ENCODE measurements at places on chromosomes 1 and 21. TPM values are rescaled to one million over a fixed set of nuclear protein-coding genes. Genes with fewer than 3 reads are reported as not detected.

PRPF38A gene
- 80.5 TPM for polyA plus RNA-seq

MED8 gene
- 41.5 TPM for polyA plus RNA-seq

C8B gene
- polyA plus RNA-seq: not detected

S100A5 gene
- 1.7 TPM for polyA plus RNA-seq

NUF2 gene
- 34.4 TPM for polyA plus RNA-seq

LDLRAD1 gene
- polyA plus RNA-seq: not detected

TTLL7 gene
- polyA plus RNA-seq: 5.4 TPM

STRIP1 gene
- 44.0 TPM for polyA plus RNA-seq

ADGRL2 gene
- 184 TPM for polyA plus RNA-seq

GRCh38 chr1:53754484-53755312 is 15.7 kb upstream of the GLIS1 start:
- no peak for DNase-seq

- DNase-seq: no peak
Observed at GRCh38 chr1:203593723-203594122, 32.9 kb upstream of the ATP2B4 start.

DNA sequence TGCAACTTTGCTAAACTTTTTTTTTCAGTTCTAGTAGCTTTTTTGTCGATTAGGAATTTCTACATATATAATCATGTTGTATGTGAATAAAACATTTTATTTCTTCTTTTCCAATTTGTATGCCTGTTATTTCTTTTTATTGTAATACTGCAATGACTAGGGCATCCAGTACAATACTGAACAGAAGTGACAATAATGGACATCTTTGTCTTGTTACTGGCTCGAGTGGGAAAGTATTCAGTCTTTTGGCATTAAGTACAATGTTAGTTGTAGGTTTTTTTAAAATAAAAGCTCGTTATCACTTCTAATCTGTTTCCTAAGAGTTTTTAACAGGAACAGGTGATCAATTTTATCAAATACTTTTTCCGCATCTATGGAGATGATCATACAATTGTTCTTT is 9.8 kb downstream of the STPG1 start:
- DNase-seq: no peak

DNA sequence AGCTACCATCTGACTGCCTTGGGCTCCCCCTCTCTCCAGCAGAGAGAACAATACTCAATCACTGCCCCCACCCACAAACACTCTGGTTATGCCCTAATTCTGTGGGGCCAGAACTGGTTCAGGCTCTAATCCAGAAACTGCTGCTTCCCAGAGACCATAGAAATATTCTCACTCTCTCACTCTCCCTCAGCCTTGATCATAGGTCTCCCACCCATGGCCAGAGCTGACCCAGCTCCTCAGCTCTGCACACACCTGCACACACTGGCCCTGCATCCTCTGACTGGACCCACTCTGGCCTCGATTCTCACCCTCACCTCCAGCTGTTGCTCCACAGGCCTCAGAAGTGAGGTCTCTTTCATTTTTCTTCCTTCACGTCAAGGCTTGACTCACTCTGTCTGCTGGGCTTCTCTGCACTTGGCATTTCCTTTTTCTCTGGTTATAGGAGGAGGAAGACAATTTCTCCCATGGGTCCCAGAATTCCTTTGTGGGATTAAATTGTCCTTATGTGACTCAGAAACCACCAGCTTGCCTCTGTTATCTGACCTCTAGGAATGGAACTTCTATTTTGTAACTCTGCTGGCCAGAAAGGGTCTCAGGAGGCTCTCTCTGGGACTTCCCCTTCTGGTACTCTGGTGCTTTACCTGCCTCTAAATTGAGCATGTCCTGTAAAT is 15.6 kb upstream of the ZMYM6 start:
- DNase-seq: no peak

C1QA gene
- polyA plus RNA-seq: 14.3 TPM

GRCh38 chr1:179821524-179821923 is 56.1 kb downstream of the TOR1AIP2 start:
- no peak for DNase-seq

DNA sequence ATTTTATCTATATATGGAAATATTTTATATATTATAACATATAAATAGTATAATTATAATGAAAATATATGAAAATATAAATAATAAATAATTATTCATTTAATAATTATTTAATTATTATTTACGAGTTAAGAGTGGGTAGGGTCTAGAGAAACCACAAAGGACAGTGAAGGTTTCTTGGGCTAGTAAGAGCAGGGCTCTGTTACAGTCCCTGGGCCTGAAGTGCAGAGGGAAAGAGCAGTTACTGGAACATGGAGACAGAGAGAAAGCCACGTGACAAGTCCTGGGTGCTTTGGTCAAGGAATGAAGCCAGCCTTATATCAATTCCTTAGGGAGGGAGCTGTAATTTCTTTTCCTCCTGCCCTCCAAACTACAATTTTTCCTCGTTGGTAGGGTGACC is 117.2 kb upstream of the OLIG2 start:
- DNase-seq: no peak

DNA sequence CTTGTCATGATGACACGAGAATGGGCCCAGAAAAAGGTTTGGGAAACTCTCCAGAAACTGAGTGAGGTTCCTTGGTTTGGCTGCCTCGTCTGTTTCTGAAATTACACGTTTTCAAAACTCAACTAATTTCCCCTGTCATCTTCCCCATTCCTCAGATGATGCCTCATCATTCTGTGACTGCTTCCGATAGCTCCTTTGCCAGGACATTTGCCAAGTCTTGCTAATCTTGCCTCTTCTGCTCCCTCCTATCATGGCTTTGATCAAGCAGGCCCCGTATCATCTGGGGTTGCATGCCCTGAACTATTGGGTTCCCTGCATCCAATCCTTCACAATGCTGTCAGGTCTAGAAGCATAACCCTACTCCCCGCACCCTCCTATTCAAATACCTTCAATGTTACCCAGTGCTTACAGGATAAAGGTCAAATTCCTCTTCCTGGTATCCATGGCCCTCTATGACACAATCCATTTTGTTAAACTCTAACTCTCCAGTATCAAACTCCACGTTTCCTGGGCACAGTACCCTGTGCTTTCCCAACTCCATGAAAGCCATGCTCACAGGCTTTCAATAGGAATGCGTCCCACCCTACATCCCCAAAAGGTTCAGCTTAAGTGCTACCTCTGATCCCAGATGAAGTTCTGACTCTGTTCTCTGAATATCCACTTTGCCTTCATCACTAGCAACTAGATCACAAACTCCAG is 22.2 kb upstream of the TMEM200B start:
- DNase-seq: no peak

KCNK2 gene
- polyA plus RNA-seq: 2.2 TPM

LCE2A gene
- not detected for polyA plus RNA-seq

CA6 gene
- 0.08 TPM for polyA plus RNA-seq

FCRL6 gene
- polyA plus RNA-seq: 0.65 TPM

GRCh38 chr1:63674238-63674864 is 81.1 kb downstream of the PGM1 start:
- peak; percentile 69 for DNase-seq

- no peak for DNase-seq
Observed at GRCh38 chr21:38774152-38774551, 31.6 kb upstream of the ETS2 start.

- no peak for DNase-seq
Observed at GRCh38 chr1:234841710-234842231, 231.8 kb upstream of the IRF2BP2 start.

- DNase-seq: no peak
Observed at GRCh38 chr1:1024771-1025699, 5.1 kb downstream of the AGRN start.

DNA sequence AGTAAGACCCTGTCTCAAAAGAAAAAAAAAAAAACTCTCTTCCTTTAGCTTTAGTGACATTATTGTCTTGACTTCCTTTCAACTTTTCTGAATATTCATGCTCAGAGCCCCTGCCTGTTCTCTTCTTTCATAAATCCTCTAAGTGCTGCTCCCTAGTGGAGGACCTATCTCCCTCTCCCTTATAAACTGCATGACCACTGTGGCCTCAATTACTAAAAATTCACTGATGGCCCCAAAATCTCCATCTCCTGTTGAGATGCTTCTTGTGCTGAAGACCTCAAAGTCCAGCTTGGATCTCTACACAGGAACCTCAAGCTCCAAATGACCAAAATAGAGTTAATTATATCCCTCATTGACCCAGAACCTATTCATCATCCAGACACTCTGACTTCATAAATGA is 7.8 kb downstream of the ITLN1 start:
- DNase-seq: no peak

DNA sequence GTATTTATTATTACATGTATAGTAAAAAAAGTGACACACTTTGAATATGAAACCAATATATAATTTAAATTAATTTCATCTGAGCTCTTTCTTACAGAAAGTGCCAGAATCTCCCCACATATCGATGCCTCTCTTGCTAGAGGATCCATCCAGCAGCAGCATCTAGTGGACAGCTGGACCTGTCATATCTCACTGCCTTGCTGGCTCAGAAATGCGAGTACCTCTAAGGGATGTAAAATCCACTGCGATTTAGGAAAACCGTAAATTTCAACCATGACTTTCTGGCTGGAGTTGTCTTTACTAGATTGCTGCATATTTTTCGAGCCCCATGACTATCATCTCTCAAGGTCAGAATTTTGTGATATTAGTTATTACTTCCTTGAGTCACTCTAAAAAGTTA is 333.8 kb downstream of the NEGR1 start:
- DNase-seq: no peak

DNA sequence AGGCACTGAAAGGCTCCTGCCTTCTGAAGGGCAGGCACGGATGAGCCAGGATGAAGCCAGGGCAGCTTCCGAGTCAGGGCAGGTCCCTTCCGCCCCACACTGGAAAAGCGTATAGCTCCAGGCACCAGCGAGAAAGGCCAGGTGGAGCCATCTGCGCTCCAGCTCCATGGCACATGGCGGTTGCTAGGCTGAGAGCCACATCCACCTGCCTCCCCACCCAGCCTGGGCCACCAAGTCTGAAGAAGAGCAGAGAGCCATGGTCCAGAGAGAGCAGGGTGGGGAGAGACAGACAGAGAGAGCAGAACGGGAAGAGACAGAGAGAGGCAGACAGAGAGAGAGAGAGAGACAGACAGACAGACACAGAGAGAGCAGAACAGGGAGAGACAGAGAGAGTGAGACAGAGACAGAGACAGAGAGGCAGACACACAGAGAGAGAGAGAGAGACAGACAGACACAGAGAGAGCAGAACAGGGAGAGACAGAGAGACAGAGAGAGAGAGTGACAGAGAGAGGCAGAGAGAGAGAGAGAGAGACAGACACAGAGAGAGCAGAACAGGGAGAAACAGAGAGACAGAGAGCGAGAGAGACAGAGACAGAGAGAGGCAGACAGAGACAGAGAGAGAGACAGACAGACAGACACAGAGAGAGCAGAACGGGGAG is 5.2 kb downstream of the FNDC10 start:
- no peak for DNase-seq

- DNase-seq: no peak
Observed at GRCh38 chr1:200090252-200091159, 63.0 kb downstream of the NR5A2 start.

CDK18 gene
- polyA plus RNA-seq: 18.2 TPM

DNA sequence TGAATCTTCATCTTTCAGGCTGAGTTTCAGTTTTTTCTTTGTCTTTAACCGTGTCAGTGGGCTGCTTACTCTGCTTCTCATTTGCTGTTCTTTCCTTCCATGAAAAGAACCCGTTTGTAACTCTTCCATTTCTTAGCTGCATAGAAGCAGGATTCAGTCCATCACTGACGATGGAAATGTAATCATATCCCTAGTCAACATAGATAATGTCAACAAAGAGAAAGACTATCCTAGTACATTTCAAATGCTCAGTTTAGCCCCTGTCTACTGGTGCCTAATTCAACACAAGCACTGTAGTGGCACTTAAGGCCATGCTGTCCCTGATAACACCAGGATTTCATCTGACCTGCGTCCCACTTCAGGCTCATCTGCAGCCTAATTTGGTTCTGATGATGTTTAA is 376 bp downstream of the GBP1 start:
- DNase-seq: no peak

DNA sequence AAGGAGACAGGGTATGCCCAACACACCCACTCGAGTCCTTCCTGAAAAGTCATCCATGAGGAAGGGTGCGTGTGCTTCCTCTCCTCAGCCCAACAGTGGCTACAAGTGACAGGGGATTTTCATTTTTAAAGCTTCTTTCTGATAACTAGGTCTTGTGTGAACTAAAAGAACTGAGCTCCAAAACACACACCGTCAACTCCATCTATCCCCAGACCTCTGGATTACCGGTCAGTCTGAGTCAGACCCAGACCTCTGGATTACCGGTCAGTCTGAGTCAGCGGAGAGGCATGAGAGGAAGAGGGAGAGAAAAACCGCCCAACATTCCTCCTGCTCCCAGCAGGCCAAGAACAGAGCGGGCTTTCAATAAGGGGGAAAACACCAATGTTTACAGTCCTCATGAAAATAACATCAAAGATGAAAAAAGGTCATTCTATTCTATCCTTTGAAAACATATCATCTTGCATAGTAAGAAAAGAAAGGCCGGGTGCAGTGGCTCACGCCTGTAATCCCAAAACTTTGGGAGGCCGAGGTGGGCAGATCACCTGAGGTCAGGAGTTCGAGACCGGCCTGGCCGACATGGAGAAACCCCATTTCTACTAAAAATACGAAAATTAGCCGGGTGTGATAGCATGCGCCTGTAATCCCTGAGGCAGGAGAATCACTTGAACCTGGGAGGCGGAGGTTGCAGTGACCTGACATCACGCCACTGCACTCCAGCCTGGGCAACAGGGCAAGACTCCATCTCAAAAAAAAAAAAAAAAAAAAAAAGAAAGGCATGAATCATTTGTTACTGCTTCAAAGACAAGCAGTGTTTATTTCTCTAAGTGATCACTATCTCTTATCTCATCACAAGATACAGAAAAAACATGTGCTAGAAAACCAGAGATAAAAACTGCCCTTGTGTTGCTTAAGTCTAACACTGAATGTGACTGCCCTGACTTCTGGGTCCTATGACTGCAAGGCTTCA is 3.4 kb downstream of the PTTG1IP start:
- no peak for DNase-seq

DNA sequence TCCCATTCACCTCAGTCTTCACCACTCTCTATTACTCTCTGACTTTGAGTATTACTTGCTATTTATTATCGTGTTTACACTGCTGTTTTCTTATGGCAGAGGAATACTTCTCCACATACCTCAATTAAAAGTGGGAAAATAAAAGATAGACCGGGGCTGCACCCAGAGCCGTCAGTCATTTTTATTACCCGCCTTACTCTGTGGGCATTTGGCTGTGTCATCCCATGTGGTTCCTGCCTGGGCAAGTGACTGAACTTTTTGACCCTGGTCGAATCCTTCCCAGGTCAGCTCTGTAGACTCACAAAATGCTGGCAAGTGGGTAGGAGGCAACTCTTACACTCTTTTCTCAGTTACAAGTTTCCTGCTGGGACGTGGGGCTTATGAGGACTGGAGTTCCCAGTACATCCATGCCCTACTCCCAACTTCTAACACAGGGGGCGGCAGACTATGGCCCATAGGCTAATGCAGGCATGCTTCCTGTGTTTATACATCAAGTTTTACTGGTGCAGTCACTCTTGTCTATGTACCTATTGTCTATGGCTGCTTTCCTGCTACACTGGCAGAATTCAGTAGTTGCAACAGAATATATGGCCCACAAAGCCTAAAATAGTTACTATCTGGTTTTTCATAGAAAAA is 69.5 kb upstream of the KCND3 start:
- no peak for DNase-seq

- DNase-seq: peak; percentile 88
Observed at GRCh38 chr1:112700290-112701226, 6.4 kb downstream of the RHOC start.

GRCh38 chr1:95057351-95057750 is 15.4 kb downstream of the ALG14 start:
- DNase-seq: no peak

All from right renal cortex interstitium (tissue), 3 donors.